GM12891 (cell line): ENCODE measurements at places on chromosomes 4 and X.
A peak's percentile ranks its signal among the peaks of the same experiment; 100 is the strongest.

DNA sequence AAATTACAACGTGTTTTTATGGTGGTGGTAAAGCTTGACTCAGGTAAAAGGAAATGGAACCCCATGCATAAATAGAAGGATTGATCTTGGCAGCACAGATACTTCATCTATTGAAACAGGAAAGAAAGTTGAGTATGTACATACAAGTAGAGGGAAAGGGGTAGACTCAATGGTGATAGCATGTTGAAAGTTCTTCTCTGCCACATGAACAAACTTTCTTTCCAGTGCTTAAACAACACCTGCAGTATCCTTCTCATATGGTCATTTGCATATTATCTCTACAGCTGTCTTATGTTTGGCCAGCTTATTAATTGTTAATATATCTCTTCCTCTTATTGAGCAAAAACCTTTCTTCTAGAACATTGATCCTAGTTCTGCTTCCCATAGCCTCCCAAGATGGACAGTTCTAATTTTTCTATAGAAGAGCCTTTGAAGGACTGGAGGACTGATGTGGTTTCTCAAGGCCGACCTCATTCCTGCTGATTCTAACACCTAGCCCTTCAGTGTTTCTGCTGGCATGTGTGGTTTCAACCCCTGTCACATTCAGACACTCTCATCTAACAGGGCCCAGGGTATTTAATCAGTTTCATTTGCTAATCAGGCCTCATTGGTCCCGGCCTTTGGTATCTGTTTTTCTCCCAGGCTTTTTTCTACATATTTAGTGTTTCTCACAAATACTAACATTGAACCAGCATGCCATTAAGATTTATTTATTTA, 108.1 kb upstream of the SPRY1 start:
- DNase-seq = no peak

DNA sequence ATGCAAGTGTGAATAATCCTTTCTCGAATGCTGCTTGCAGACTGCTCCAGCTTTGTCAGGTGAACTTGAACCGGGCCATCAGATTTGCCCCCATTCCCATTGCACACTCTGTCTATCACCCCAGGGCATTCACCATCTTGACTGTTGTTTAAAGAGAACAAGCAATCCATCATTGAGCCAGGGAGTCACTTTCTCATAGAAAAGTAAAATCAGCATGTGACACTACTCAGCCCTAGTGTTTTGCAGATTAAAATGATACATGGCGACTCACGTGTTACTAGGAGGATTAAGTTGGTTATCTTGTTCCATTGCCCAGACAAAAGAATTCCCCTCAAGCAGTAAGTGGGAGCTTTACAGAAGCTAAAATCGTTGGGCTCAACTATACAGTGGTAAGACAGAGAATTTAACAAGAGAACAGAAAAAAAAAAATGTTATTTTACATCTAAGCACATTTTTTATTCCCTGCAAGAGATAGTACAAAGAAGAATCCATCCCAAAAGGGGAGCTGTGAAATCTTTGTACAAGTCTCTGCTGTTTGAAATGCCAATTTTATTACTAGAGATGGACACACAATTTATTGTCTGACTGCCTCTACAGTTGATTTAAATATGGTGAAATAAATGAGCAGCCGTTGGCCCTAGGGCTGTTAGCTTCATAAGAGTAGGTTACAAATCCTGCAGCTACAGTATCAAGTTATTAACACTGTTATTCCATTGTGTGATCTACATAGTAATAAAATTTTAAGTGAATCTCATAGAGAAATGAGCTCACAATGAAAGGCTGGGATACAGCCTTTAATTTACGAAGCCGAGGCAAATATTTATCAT, 67.5 kb downstream of the NEUROG2 start:
- DNase-seq = no peak

DNA sequence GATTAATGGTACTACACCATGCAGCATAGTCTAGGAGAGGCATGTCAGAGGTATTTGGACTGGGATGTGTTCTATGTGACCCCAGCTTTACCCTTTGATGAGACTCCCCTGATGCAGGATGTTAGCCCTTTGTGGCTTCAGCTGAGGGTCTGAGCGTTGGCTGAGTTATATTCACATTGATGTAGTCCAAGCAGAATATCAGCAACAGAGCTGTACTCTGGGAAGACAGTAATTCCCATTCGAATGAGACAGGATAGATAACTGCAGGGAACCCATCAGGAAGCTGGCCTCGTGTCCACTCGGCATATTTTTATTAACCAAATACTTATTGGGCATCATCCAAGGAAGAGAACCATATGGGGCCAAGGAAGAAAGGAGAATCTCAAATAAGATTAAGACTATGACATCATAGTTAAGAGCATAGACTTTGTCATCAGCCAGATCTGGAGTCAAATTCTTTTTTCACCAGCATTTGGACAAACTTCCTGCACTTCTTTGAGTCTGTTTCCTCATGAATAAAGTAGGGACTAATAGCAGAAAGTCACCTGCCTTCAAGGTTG, 198.1 kb downstream of the SOWAHB start:
- DNase-seq = no peak

DNA sequence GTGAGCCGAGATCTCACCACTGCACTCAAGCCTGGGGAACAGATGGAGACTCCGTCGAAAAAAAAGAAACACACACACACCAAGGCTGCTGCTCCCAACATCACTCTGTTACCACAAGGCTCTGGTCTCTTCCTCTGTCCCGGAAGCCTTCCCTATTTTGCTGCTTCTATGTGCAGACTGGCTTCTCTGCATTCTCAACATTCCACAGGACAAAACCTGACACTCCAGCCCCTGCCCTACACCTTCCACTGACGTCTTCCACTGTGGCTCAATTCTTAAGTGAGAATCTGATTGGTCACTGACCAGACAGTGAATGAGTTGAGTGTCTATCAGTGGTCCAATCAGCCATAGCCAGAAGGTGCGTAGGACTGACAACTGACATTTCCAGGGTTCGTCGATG, 5.9 kb downstream of the ODAPH start:
- no peak for DNase-seq

GRCh38 chr4:37976991-37977470, 16.8 kb downstream of the PTTG2 start:
- DNase-seq = peak; percentile 75

- DNase-seq = no peak
Observed at GRCh38 chr4:24607334-24607733, 23.0 kb upstream of the DHX15 start.

- no peak for DNase-seq
Observed at GRCh38 chrX:150163956-150164726, 199.0 kb upstream of the MAMLD1 start.

GRCh38 chr4:40856277-40856839, 106.6 kb downstream of the NSUN7 start:
- no peak for DNase-seq

DNA sequence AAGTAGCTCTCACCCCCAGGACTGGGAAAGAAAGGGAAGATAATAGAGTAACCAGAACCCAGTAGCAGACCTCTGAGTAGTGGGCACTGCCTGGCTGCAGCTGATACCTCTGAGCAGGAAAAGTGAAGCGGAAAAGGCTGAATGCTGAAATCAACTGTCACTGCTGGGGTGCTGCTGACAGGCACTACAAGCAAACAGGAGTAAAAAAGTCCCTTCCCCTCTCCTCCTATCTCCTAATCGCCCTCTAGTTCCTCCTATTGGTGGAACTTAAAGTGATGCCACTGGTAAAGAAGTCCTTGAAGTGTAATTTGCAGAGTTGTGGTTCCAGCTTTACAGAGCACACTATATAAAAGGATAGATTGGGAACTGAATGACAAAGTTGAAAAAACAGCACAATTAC, 32.8 kb upstream of the GLRB start:
- DNase-seq = no peak

GRCh38 chr4:73836373-73837279, at the start of gene CXCL6:
CXCL6 (plus strand) TSS chr4:73836678; CDS start chr4:73836751, 73 bp downstream.
- DNase-seq = no peak

DNA sequence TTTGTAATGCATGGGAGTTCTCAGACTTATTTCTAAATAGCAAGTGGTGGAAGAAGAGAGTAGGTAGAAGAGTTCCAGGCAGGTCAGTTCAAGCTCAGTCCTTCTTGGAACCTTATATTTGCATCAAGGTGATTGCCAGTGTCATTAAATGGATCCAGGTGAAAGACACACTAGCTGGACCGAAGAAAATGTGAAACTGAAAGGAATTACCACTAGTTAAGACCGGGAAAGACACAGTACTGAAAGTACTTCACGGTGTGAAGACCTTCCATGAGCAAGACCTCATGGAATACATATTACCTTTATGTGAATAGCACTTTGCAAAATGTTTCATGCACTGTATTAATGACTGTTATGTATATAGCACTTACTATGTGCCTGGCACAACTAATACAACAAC, 19.1 kb downstream of the TMEM150C start:
- DNase-seq = no peak

DNA sequence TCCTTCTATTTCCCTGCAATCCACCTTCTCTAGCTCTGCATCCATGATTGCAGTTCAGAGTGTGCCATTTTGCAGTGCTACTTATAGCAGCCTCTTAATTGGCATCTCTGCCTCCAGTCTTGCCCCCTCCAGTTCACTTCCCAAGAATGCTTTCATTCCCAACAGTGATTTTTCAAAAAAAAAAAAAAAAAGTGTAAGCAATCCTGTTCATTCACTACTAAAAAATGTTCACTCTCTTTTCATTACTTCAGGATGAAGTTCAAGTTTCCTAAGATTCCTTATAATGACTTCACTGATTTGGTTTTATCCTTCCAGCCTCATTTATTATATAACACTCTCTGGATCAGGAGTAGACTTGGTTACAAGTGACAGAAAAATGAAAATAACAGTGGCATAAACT, 124.7 kb upstream of the LNX1 start:
- DNase-seq = no peak

DNA sequence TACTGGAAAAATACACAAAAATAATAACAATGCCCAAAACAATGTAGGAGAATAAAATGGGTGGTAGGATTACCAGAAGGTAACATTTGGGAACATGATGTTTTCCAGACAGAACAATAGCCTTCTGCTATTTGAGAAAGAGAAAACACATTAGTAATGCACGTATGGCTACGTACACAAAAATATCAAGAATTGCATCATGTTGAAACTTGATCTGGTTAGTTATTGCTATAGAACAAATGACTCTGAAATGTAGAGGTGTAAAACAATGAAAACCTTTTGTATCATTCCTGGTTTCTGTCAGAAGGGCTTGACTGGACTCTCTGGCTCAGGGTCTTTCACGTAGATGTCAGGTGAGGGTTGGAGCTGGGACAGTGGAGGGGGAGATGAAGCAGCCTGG, 1040.0 kb downstream of the FAT4 start:
- no peak for DNase-seq

GRCh38 chr4:6889736-6890324, 19.8 kb upstream of the TBC1D14 start:
- DNase-seq = no peak
